ENCODE measurements at places on chromosomes 4 and X.

DNA sequence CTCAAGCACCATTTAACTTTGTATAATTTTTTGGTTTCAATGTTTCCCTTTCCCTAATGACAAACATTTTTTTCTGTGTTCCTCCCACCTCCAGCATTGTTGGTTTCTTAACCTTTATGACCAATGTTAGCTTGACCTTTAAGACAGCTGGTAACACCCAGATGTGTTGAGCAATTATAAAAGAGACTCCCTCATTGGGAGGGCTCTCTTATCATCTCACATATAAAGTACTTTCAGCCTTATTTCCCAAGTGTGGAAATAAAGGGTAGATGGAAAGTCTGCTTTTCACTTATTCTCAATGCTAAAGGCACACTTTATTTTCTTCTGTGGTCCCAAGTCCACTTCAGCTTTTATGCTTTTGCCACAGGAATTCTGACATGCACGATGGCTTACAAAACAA is 1420.4 kb downstream of the RAPGEF2 start:
- DNase-seq, result no peak

DNA sequence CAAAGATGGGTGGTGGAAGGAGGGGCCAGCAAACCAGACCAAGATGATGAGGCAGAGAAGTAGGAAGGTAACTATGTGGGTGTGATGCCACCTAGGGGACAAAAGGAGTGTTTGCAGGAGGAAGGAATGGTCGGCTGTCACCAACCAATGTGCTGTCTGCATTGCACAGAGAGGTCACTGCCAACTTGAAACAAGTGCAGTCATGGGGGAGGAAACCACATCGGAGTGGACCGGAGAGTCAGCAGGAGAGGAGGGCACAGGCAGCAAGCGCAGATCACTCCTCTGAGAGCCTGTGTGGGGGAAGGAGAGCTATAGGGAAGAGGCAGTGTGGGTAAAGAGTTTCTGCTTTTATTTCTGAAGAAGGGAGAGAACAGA is 38.5 kb upstream of the FGFBP2 start:
- peak; percentile 76 for DNase-seq

- DNase-seq, result peak; percentile 58
Observed at GRCh38 chr4:138310498-138310897, 68.3 kb upstream of the SLC7A11 start.

DNA sequence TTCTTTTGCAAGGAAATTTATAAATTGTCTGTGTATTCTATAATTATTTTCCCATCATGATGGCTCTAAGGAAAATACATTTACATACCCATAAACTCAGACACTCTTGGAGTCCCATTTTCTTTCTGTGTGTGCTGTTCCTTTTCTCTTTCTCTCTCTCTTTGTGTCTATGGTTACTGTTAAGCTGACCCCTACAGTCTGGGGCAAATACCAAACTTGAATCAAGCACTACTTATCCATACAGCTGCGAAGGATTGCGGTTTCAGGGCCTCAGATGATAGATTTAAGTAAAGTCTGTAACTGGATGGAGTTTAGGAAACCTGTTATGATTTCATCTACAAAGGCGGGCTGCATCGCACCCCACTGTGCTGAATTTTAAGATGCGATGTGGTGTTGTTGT is 150.2 kb downstream of the SHROOM3 start:
- no peak for DNase-seq

DNA sequence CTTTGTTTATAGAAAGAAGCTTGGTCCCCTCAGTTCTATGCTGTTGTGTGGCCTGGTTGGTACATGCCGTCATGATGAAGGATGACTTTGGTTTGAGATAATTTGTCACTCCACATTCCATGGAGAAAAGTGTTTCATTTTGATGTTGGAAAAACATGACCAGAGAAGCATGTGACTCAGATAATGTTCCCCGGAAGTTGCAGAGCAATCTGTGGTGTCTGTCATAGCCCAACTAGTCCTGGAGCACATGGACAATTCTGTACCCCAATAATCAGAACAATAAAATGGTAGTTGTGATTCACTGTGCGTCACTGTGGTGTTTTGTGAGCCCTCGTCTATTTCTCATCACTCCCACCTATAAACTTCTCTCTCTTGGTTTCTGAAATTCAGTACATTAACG is 85.1 kb downstream of the PDK3 start:
- no peak for DNase-seq

GRCh38 chr4:112942077-112942476 is 107.4 kb upstream of the ANK2 start:
- peak; percentile 10 for DNase-seq

- peak; percentile 88 for DNase-seq
Observed at GRCh38 chr4:76090241-76090691, 15.8 kb downstream of the ART3 start.

GRCh38 chr4:14644580-14645282 is 357.6 kb upstream of the CPEB2 start:
- DNase-seq, result no peak

GRCh38 chr4:6915041-6916005 is 5.7 kb downstream of the TBC1D14 start:
- DNase-seq, result no peak

GRCh38 chr4:48196758-48197504 is 62.9 kb upstream of the TXK start:
- no peak for DNase-seq

DNA sequence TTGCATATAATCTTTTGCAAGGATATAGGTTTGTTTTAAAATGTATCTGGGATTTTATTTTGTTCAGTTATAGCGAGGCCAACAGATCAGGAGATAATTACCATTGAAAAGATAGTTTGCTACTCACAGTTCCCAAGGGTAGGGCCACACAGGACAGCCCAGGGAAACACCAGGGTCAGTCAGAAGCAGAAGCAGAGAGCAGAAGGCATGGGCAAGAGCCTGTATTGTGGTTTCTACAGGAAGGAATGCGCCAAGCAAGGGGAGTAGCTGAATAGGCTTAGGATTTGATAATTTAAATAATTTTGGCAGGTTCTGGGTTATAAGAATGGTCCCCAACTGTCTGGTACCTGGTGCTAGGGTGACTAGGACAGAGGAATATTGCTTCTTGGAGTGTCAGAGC is 61.6 kb downstream of the SYNPO2 start:
- DNase-seq, result no peak

DNA sequence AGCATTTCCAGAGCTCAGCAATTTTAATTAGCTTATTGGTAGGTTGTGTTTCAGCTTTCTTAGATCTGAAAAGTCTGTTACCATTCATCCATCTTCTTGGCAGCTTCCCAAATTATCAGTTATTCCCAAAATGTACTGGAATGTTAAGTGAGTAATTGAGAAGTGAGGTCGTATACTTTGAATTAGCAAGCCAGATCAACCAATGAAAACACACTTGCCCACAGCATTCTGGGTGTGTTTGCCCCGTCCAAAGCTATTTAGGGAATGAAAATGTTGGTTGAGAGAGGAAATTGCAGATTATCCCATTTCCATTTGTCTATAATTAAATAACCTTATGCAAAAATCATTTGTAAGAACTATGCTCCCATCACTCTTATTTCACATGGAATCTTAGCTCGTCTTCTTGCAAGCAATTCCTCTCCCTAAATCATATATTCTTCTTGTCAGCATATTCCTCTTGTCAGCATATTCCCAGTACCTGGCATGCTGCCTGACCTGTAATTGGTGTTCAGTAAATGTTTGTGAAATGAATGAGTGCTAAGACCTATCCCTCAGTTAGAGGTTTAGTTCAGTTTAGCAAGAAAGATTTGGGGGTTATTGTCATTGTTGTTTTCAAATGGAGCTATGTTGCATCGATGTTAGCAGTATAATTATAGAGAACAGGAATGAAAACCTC is 23.3 kb upstream of the ANTXR2 start:
- DNase-seq, result no peak

DNA sequence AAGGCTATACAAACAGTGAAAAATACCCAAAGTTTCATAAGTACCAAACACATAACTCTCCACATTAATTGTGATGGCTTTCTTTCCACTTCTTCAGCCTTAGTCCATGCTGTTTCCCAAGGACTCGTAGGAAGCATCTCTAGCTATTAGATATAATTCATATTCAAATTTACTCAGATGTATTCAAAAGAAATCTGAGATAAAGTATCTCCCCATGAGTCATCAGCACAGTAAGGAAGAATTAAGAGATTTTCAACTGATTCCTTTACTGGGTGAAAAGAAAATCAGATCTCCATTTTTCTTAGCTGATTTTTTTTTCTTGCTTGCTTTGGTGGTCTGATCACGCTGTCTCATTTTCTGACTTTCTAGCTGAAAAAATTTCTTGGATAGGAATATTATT is 71.7 kb downstream of the MID1 start:
- no peak for DNase-seq

DNA sequence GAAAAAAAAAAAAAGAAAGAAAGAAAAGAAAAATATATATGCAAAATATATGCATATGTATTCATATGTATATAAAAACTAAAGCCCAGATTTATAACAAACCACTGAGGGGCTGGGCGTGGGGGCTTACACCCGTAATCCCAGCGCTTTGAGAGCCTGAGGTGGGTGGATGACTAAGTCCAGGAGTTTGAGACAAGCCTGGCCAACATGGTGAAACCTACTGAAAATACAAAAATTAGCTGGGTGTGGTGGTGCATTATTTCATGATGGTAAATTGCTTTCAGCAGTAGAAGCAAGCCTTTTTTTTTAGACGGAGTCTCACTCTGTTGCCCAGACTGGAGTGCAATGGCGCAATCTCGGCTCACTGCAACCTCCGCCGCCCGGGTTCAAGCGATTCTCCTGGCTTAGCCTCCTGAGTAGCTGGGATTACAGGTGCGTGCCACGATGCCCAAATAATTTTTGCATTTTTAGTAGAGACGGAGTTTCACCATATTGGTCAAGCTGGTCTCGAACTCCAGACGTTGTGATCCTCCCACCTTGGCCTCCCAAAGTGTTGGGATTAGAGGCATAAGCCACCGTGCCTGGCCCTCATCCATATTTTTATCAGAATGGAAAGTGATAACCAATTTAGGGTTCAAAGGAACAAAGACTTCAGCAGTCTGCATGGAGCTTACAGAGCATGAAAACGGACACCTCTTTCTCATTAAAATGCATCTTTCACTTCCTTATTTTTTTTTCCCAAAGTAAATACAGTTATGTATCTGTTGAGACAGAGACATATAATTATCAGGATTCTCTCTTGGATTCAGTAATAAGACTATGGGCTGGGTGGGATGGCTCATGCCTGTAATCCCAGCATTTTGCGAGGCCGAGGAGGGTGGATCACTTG is 27.7 kb upstream of the MOB1B start:
- DNase-seq, result no peak

- DNase-seq, result peak; percentile 58
Observed at GRCh38 chr4:76729980-76730379, 168.0 kb downstream of the SOWAHB start.

DNA sequence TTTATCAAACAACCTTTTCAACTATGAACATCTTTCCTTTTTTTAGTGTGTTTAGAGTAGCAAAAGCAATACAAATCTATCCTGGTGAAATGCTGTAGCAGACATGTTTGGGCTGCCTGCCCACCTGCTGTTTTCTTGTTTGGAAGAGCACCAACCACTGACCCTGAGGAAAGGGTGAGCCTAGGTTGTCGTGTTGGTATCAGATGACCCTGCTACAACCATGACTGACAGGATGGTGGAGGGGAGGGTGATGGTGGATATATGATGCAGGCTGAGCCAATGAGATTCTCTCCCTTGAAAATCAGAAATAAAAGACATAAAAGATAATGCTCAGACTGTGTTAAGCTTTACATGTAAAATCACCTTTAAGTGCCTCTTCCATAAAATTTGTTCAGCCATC is 201.2 kb downstream of the NPNT start:
- no peak for DNase-seq

DNA sequence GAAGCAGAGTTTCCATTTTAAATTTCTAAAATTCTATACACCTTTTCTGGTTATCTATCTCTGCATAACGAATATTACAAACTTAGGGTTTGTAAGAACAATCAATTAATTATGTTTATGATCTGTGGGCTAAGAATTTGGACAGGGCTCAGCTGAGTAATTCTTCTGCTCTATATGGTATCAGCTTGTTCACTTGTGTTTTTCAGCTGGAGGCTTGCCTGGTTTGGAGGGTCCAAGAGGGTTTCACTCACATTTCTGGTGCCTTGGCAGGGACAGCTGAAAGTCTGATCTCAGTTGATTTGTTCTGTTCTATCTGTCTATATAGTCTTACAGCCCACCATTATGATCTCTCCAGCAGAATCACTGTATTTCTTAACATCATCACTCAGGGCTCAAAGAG is 57.8 kb upstream of the ADGRA3 start:
- no peak for DNase-seq

DNA sequence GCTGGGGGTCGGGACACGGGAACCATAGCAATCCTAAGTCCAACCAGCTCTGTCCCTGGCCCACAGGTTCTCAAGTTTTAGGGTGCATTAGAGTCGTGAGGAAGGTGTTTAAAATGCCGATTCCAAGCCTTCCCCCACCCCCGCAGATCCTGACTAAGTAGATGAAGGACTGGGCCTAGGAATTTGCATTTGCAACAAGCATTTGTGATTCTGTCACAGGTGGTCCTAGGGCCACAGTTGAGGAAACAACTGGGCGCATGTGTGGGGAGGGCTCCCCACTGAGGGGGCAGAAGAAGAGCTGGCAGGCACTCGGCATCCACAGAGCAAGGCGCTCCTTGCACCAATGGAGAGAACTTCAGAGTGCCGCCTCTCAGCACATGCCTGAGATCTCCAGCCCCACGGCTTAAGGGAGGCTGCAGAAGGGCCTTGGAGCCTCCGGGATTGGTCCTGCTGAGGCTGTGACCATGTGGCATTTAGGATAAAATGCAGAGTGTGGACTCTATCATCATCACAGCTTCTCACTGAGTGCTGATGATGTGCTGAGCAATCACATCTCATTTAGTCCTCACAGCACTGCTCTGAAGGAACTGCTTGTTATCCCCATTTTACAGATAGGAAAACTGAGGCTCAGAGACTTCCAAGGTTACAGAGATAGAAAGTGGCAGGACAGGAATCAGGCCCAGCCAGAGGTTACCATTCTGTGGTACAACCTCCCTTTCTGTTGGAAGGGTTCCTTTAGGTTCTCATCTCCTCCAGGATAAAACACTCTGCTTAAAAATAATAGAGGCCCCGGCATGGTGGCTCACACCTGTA is 16.7 kb downstream of the SEL1L3 start:
- DNase-seq, result no peak

DNA sequence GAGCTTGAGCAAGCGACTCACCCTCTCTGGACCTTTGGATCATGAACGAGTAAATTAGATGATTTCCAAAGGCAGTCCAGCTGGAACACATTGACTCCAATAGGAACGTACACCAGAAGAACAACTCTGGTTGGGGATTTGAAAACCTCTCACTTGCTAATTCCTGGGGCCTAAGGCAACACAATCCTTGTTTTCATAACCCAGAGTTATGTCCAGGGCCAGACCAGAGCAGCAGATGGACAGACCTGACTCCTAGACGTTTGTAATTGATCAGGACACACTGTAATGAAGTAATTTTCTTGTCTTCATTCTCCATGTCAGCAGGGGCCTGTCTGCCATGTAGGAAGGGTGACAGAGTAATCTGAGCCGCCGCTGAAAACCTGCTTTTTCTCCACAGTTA is 283.9 kb downstream of the IDS start:
- no peak for DNase-seq

- peak; percentile 89 for DNase-seq
Observed at GRCh38 chrX:39705290-39705689, 392.5 kb downstream of the BCOR start.

GRCh38 chr4:165512424-165512823 is 133.6 kb downstream of the CPE start:
- DNase-seq, result no peak

- DNase-seq, result peak; percentile 83
Observed at GRCh38 chr4:154189346-154189745, 302.3 kb downstream of the DCHS2 start.

Data from GM23248 (cell line).